ENCODE measurements at places on chromosomes 5 and 9.

- DNase-seq: no peak
These were observed 13.8 kb downstream of the SLC44A1 start for GRCh38 chr9:105258225-105258737.

DNA sequence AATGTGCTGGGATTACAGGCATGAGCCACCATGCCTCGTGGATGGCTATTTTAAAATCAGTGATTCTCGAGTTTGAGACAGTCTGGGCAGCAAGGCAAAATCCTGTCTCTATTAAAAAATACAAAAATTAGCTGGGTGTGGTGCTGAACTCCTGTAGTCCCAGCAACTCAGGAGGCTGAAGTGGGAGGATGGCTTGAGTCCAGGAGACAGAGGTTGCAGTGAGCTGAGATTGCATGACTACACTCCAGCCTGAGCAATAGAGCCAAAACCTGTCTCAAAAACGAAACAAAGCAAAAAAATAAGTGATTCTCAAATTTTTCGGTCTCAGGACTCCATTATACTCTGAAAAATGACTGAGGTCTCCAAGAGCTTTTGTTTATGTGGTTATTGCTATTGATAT, 47.9 kb upstream of the HSPA9 start:
- DNase-seq: no peak

- DNase-seq: peak; percentile 0
These were observed 589.8 kb upstream of the CYLC2 start for GRCh38 chr9:102405218-102405867.

GRCh38 chr5:137606401-137606800, 107.3 kb upstream of the SPOCK1 start:
- DNase-seq: no peak

GRCh38 chr5:54671111-54671531, 153.6 kb downstream of the SNX18 start:
- DNase-seq: peak; percentile 69

- no peak for DNase-seq
These were observed 3.4 kb upstream of the FGFR4 start for GRCh38 chr5:177083357-177083756.

DNA sequence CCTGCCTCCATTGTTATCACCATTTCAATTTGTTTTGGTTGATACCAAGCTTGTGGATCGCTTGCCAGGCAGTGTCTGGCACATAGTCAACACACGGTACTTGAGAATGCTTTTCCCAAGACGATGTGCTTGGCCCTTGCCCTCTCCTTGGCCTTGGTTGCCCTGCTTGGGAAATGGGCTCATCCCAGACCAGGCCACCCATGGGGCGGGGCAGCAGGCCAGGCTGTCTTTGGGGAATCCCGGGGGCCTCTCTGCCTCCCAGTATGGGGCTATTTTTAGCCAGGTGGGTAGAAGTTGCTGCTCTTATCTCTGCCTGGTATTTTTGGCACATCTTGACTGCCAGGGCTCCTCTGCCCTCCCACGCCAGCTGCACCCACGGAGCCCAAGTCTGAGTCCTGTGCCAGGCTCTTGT, 49.9 kb downstream of the LMX1B start:
- DNase-seq: no peak

DNA sequence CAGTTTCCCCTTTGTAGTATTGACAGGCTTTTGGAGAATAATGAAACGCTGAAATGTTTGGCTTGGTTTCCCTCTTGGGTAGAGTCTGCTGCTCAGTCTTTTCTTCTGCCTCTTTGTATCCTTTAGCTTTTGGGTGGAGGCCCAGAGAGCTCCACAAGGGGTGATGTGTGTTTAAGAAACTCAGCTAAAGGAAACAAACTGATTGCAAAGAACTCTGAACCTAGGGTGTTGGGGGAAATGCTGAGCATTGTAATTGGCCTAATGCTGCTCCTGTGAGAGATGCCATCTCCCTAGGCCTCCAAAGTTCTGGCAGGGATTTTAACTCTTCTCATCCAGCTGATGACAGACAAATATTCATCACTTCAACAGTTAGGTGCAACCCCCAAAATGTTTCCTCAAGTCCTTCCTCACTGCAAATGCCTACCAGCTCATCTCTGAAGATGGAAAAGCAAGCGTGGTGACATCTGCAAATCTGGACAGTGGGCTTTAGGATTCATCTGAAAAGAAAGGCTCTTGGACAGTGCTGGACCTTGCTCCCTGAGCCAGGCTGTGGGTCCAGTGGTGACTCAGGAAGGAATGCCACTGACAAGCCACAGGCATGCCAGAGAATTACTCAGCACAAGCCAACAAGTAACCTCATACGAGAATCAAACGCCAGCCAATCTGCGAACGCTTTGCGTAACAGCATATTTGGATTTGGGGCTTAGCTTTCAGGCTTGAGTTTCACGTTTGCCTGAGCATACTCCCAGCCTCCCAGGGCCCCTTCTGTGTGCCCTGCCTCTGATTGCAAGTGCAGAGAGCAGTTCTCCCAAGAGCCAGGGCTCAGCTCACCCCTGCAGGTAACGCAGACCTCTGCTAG, 30.5 kb upstream of the ZSWIM6 start:
- DNase-seq: peak; percentile 97

GRCh38 chr5:149886692-149887470, 57.7 kb downstream of the PDE6A start:
- DNase-seq: peak; percentile 36

GRCh38 chr9:115643948-115644727, 509.5 kb upstream of the PAPPA start:
- DNase-seq: no peak

- peak; percentile 87 for DNase-seq
These were observed 8.2 kb upstream of the GDNF start for GRCh38 chr5:37847978-37848425.

GRCh38 chr5:73729329-73729728, 103.3 kb downstream of the ARHGEF28 start:
- no peak for DNase-seq

DNA sequence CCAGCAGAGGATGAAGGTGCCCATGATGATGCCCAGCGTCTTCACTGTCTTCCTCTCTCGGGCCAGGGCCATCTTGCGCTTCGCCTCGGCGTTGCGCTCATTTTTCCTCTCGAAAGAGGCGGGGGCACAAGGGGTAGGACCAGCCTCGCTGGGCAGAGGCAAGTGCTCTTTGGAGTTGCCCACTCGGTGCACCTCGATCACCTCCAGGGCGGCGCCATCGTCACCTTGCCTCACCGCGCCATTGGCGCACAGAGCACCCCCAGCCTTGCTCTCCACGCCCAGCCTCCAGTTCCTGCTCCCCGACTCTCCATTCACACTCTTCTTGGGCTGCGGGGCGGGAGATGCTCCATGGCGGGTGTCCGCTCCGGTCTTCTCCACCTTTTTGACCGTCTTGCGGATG, 1.6 kb downstream of the HTR1A start:
- DNase-seq: no peak

- DNase-seq: no peak
These were observed 46.3 kb downstream of the NAA35 start for GRCh38 chr9:85987236-85987635.

- no peak for DNase-seq
These were observed 57.1 kb upstream of the RNU6ATAC start for GRCh38 chr9:134221273-134222017.

DNA sequence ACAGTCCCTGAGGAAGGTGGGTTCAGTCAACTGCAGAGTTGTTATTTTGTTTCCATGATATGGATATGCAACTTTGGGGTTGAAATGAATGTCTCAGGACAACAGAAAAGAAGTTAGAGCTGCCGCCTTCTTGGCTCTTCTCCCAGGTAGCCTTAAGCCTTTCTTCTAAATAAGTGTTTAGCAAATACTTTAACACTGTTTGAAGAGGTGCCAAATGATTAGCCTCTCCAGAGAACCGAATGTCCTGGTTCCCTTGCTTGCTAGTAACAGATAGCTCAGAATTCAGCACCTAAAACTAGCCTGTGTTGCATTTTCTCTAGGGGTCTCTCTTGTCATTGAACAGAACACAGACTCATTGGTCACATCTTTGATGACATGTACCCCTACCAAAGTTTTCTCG, 127.7 kb upstream of the PIK3R1 start:
- no peak for DNase-seq

GRCh38 chr5:119292701-119293515, 62.9 kb upstream of the TNFAIP8 start:
- no peak for DNase-seq

DNA sequence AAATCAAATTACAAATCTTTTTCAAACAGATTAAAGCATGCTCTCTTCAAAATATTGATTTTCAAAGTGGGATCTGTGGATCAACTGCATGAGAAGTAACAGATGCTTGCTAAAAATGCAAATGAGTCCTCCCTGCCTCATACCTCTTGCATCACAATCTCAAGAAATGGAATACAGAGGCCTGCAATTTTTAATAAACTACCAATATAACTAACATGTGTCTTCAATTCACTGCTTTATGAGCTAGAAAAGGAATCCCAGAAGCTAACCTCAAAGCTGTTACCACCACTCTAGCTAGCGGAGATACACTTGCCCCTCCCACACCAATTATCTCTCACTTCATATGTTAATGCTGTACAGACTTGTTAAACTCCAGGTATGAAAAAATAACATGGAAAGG, 9.6 kb downstream of the OR13C5 start:
- DNase-seq: no peak

GRCh38 chr5:135066781-135067180, 32.8 kb upstream of the PITX1 start:
- no peak for DNase-seq

DNA sequence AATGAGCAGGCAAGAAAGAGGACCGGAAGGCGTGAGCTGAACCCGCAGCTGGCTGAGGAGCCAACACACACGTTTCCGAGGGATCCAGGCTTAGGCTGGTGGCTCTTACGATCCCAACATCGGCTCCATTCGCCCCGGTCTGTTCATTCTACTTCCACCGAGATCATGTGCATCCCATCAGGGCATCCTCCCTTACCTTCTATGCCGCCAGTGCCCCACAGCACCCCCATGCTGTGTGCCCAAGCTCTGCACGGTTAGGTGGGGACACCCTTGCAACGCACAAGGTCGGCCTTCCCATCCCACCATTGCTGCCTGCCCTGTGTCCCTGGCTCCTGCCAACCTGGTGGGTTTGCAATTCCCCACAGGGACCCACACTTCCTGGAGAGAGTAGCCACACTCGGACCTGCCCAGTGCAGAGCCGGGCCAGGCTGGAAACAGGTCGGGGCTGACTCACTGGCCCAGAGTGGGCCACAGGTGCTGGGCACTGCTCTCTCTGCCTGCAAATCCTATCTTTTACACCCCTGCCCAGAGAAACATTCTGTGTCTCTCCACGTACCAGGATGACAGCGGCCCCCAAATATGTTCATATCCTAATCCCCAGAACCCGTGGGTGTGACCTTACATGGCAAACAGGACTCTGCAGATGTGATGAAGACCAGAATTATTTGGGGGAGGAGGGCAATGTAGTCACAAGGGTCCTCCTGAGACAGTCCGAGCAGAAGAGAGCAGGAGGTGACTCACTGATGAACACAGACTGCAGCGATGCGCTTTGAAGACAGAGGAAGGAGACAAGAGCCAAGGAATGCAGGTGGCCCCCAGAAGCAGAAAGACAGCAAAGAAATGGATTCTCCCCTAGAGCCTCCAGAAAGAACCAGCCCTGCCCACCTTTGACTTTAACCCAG, 182.2 kb downstream of the AUH start:
- DNase-seq: peak; percentile 52

- DNase-seq: no peak
These were observed 65.0 kb downstream of the MELK start for GRCh38 chr9:36637491-36638270.

- DNase-seq: no peak
These were observed 126.8 kb downstream of the NXNL2 start for GRCh38 chr9:88661759-88662158.

- DNase-seq: no peak
These were observed 462.3 kb downstream of the CDH12 start for GRCh38 chr5:22390888-22391287.

- DNase-seq: no peak
These were observed 218.2 kb downstream of the PSAT1 start for GRCh38 chr9:78515108-78515507.

GRCh38 chr5:115873392-115873791, 31.7 kb downstream of the AP3S1 start:
- DNase-seq: peak; percentile 39

DNA sequence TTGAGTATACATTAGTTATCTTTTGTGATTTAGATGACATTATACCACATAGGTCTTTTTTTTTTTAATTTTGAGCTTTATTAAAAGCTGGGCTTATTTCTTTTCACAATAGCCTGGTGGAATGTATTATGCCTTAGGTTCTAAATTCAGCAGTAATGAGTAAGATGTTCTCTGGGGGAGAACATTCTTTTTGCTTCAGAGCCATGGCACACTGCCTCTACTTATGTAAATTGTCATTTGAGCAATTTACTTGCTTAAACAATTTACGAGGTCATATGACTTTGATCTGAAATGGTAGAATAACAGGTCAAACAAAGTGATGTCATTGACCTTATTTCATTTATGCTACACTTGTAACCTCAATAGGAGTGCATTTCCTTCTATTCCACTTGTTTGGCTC, 154.2 kb downstream of the FOCAD start:
- peak; percentile 50 for DNase-seq

- peak; percentile 22 for DNase-seq
These were observed 964.9 kb downstream of the MAT2B start for GRCh38 chr5:164470312-164470711.

DNA sequence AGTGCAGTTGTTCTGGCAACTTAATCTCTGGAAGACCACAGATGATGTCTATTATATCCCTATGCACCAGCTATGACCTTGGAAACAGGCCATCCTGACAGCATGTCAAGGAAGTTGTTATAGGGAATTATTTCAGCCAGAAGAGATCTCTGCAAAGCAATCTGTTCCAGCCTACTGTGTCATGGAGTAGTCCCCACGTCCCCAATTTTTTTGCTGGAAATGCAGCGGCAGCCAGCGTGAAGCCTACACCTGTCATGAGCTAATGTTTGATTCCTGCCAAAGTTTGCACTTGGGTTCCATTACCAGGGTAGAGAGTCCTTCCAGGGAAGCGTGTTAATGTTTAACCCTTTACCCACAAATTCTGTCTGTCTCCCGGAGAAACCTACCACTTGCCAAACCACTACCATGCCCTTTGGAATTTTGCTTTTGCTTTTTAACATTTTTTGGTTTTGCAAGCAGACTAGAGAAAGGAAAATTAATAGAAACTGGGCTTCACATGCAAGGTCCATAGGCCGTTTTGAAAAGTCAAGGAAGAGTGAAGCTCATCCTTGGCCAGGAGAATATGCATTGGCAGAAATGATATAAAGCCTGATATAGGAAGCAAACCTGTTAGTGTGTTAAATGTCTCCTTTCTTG, 174.9 kb upstream of the SPRY4 start:
- no peak for DNase-seq

DNA sequence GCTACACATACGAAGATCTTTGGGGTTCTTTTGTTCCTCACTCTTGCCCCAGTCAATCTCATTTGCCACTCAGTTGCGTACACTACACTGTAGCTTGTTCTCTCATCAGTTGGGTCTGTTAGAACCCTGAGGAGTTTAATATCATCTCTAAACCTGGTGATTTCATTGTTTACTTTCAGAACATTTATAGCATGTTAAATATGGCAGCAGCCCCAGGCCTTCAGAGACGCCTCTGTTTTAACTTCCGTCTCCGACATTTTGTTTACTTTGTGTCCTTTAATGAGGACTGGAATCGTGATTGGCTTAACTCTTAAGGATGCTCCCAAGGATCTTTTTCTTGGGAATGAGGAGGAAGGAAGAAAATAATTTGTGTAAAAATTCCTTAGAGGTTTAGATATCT, 510.1 kb downstream of the NR2F1-AS1 start:
- DNase-seq: no peak

GRCh38 chr9:98795295-98795955, 930 bp downstream of the ANKS6 start:
- no peak for DNase-seq

GRCh38 chr5:139268364-139269202, 25.0 kb upstream of the MATR3 start:
- no peak for DNase-seq

GRCh38 chr5:151758430-151759241, at the start of gene ATOX1:
Gene ATOX1, minus strand, starts transcription at chr5:151758631. Its CDS starts 80 bp downstream, at chr5:151758551.
- peak; percentile 68 for DNase-seq
